ENCODE measurements at places on chromosomes 1 and 21.

- no peak for DNase-seq
Observed at GRCh38 chr1:7743346-7743745, 27.8 kb upstream of the VAMP3 start.

DNA sequence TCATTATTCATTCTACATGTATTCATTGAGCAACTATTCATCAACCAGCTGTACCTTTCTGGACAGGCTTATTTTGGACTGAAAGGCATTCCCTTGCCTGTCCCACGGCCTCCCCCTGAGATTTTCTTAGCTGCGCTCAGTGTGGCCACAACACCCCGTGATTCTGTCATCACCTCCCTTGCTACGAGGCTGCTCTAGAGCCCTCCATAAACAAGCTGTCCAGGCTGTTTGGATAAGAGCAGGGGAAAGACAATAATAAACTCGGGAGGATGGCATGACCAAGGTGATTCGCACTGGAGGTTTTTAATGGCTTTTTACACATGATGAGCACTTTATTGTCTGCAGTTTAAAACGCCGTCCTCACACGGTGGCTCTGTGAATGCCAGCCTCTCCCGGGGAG, 139.7 kb downstream of the ROR1 start:
- no peak for DNase-seq

GRCh38 chr21:36709030-36709867, 10.3 kb downstream of the SIM2 start:
- no peak for DNase-seq

DNA sequence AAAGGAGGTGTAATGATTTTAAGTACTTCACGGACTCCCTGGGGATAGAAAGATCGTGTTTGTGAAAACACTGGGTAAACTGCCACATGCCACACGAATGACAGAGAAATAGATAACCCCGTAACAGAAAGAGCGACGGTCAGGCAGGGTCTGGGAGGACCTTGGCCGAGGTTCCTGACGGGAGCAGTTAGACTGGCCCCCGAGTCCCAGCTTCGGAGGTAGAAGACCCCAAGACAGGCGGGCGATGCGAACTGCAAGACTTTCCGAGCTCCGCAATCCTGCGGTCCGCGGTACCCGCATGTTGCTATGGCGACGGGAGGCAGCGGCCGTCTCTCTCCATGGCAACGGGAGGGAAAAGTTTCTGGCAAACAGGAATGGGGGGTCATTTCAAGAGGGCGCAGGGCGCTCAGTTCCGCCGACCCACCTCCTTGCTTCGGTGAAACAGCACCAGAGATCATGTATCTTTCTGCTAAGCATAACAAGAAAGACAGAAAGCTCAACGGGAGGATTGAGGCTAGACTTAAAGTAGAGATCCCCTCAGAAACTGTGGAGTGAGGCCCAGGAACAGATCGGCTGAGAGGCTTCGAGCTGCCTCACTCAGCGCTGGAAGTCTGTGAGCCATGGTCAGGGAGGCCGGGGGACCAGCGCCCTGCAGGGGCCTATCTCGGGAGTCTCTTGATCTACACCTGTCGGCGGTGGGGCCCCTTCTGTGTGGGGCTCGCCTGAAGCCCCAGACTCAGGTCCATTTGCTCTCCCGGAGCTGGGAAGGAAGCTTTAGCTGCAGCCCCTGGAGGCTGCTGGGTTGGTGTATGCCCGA, 685 bp upstream of the SYT6 start:
- no peak for DNase-seq

DNA sequence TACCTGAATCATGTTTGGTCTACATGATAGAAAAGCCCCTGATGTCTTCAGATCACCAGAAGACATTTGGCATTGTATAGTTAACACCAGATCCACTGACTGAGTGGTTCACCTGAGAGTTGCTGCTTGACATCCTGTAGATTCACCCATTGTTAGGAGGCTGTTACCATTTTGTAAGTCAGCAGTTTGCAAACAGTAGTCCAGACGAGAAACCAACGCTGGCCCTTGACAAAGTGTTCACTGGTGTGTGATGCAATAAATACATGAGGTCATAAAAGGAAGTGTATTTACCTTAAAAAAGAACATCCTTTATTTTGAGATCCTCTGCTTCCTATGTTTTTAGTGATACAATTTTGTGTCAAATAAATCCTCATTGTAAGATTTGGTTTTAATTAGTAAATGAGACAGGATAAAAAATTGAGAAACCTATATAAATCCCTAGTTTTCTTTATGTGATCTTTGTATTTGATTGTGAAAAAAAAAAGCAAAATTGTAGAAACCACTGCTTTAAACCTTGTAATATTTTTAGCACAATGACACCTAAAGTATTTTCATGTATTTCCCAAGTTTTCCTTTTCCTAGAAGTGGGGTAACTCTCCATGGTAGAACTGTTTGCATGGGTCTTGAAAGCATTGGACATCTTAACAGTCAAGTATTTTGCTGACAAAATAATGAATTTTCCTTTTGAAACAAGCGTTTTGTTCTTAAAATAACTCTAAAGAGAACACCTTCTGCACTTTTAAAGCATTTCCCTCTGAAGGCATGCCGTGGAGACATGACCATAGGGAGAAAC, 204.3 kb downstream of the FGGY start:
- no peak for DNase-seq

GRCh38 chr1:246805135-246805716, 81.0 kb downstream of the SCCPDH start:
- no peak for DNase-seq

DNA sequence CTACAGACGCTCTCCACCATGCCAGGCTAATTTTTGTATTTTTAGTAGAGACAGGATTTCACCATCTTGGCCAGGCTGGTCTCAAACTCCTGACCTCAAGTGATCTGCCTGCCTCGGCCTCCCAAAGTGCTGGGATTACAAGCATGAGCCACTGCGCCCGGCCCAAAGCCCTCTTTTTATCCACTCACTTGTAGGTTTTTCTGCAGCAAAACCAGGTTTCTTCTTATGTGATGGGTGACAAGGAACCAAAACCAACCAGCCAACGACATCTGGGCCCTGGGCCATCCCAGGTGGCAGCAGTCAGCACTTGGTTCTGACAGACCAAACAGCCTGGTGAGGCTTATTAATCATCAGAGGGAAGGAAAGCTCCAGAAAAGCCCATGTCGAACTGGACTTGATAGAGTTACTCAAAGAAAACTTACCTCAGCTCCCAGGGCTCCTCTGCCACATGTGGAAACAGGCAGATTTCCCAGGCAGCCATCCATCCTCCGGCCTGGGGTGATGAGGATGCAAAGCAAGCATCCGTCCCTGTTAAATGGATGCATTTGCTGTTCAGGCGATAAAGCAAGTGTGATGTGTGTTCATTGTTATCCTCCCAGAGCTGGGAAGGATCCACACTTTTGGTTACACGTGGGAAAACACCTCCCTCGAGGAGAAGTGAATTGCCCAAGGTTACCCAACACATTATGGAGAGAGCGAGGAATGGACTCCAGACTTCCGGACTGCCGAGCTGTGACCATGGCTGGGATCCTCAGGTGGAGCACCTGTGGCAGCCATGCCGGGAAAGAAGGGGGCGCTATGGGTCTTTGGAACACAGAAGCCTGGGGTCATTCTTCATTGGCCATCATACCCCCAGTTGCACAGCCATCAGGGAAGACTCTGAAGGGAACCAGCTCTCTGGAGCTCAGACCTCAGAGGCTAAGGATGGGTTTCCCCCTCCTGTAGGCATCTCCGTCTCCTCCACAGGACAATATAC, 118.8 kb downstream of the HUNK start:
- no peak for DNase-seq

- no peak for DNase-seq
Observed at GRCh38 chr1:43346636-43347035, 9.0 kb downstream of the MPL start.

DNA sequence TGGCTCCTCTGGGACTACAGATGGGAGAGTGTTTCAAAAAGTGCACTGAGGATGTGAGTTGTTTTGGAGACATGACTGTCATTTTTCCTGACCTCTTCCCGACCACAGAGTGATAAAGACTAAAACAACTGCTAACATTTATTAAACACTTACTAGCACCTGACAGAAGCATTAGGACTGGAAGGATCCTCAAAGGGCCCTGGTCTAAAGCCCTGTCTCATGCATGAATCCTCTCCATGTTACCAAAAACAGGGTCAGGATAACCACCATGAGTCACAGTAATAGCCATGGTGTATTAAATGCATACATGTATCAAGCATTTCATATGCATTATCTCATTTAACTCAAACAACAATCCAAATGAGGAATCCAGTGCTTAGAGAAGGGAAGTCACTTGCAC, 11.5 kb downstream of the CYB5RL start:
- DNase-seq, result no peak

DNA sequence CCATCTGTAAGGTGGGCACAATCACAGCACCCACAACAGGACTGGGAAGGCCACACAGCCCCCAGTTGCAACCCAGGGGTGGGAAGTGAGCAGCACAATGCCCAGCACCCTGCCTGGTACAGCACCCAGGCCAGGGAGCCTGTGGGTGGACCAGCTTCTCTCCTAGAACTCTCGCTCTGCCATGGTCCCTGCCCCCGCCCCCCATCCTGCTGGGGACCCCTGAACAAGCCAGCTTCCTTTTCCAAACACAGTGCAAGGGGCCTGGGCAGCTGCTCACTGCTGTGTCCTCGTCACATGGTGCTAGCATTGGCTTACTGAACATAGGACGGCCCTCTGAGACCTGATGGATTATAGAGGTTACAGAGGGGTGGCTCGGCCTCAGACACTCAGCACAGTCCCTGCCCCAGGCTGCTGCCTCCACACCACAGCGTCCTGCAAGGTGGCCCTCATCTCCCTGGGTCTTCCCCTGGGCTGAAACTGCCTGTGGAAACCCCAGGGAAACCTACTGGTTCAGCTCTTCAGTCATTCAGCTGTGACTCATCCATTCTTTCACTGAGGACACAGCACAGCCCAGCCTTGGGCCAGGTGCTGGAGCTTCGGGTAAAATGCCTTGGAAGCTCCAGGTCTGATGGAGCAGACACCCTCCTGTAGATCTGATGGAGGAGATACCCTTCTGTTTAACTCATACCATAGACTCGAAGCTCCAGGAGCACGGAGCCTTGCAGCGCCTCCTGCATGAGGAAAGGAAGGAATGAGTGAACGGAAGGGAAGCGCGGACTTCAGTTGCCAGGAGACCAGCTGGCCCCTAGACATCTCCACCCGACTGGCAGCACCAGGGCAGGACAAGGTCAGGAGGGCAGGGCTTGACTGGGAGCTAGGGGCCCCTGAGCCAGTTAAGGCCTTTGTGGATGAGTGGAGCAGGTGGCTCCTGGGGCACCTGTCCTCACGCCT, 8.1 kb upstream of the PRDM16 start:
- DNase-seq, result no peak

GRCh38 chr1:5415606-5416005, 576.6 kb downstream of the NPHP4 start:
- DNase-seq, result no peak

GRCh38 chr1:19987719-19988118, 8.3 kb upstream of the PLA2G2A start:
- DNase-seq, result no peak

DNA sequence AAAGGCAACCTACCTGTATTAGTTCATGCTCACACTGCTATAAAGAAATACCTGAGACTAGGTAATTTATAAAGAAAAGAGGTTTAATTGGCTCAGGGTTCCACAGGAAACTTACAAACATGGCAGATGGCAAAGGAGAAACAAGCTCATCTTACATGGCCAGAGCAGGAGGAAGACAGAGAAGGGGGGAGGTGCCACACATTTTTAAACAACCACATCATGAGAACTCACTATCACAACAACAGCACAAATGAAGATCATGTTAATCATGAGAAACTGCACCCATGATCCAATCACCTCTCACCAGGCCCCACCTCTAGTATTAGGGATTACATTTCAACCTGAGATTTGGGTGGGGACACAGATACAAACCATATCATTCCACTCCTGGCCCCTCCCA, 90.6 kb upstream of the KCTD3 start:
- DNase-seq, result no peak

GRCh38 chr1:177209357-177209756, 38.6 kb downstream of the BRINP2 start:
- no peak for DNase-seq

GRCh38 chr1:54805466-54805865, 4.3 kb upstream of the TTC22 start:
- no peak for DNase-seq

GRCh38 chr1:33725556-33726160, 138.2 kb upstream of the HMGB4 start:
- no peak for DNase-seq

DNA sequence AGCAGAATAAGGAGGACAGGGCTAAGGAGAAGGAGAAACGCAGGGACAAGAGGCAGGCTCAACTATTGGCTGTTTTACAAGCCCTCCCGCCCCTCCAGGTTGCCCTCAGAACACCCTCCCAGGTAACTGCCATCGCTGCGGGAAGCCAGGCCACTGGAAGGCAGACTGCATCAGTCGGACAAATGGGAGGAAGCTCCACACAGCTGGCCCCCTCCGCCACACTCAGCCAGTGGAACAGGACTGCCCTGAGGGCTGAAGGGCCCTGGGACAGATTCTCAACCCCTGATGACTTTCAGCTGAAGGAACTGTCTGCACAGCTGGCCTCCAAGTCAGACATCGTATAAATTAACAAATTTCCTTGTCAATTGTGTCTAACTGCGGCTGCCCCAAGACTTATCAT, 21.8 kb downstream of the LRRC3 start:
- DNase-seq, result no peak

Data from cortex of kidney (tissue), 1 donor.